HS-5 (cell line): ENCODE measurements at places on chromosomes 11 and 22.
A peak's percentile ranks its signal among the peaks of the same experiment; 100 is the strongest.

DNA sequence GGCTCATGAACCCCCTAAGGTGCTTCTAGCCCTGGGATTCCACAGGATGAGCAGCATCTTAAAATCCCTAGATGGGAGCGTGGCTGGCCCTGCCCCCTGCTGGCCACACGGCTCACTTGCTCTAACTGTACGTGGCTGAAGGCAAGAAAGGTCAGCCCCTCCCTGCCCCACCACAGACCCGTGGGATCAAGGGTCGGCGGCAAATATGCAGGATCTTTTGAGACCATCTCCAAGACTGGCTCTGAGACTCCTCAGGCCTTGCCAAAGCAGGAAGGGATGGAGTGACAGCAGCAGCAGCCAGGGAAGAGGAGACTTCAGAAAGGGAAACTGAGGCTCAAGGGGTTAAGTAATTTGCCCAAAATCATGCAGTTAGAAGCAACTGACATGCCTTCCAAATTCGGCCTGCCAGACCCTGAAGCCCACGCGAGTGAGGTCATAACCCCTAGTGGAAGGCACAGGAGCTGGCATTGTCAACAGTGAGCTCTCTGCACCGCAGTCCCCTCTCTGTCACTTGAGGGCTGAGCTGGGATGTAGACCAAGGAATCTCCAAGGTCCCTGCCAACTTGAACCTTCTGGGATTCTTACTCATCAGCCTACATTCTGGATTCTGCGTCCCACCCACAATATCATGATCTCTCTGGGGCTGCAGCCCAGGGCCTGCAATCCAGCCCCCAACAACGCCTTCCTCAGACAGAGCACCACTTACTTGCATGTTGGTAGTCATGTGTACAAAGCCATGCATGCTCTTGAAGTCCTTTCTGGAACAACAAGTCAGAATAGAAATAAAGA, 31.4 kb downstream of the CREB3L1 start:
- DNase-seq = no peak

DNA sequence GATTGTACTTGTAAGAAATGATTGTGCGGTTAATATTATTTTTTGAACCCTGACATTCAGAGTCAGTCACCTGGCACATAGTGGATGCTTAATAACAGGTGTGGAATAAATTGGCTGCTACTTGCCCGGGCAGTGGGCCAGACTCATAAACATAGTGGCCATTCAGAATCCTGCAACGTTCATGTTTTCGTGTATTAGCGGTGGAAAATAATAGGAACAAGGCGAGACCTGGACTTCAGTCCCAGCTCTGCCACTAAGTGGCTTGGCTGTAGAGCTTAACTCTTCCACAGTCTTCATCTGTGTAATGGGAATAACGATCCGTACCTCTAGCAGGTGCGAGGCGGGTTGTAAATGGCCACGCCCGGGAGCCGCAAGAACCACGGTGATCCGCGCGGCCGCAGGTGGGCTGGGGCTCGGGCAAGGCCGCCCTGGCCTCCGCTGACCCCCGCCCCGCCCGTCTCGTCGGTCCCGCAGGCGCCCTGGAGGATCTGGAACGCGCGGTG, 761 bp upstream of the TMEM25 start:
- no peak for DNase-seq

- DNase-seq = no peak
These were observed 58.3 kb downstream of the TMPRSS5 start for GRCh38 chr11:113647856-113648255.

- no peak for DNase-seq
These were observed 149.3 kb downstream of the FBXO7 start for GRCh38 chr22:32623943-32624342.

DNA sequence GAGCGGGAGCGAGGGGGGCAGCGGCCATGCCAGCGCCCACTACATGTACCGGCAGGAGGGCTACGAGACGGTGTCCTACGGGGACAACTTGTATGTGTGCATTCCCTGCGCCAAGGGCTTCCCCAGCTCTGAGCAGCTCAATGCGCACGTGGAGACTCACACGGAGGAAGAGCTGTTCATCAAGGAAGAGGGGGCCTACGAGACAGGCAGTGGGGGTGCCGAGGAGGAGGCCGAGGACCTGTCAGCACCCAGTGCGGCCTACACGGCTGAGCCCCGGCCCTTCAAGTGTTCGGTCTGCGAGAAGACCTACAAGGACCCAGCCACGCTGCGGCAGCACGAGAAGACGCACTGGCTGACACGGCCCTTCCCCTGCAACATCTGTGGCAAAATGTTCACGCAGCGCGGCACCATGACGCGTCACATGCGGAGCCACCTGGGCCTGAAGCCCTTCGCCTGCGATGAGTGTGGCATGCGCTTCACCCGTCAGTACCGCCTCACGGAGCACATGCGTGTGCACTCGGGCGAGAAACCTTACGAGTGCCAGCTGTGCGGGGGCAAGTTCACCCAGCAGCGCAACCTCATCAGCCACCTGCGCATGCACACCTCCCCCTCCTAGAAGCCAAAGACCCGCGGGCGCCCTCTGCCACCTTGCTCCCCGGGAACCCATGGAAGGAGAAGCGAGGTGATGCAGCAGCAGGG, 20.9 kb upstream of the TMEM191C start:
- DNase-seq = no peak

DNA sequence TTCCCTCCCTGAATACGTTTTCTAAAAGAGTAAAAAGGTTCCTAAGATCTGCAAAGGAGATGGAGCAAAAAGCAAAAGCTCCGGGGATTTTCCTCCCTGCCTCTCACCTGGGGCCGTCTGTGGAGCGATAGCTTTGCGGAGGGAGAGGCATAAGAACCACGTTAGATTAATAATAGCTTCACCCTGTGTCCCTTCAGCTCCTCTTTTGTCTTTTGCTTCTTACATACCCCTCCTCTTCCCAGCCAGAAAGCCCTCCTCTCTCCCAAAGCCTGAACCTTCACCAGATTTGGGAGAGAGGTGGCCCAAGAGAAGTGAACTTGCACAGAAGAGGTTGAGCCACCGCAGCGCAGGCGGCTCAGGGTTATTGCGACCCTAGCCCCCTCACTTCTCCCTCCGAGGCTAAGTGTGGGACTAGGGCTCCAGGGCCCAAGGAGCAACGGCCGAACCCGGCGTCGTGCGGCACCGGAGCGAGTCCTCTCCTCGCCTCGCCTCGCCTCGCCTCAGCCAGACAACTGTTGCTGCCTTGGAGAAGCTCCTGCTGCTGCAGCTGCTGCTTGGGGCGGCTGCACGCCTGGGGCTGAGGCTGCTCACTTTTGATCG, 97.6 kb upstream of the HSD17B12 start:
- DNase-seq = no peak

DNA sequence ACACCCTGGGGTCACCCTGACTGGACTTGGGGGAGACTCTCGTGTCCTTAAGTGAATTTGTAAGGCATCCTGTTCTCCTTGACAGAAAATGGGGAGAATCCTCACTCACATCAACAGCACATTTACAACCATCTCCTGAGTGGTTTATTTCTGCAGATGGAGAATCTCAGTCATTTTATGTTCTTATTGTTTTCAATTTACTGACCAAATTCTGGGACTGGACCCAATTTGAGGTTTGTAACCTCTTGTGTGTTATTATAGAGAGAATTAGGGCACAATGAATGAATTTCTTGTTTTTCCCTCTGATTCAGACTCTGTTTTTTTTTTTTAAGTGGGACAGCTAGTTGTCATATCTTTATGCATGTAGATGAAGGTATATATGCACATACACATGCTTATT, 104.9 kb downstream of the ADAMTS15 start:
- DNase-seq = no peak

- no peak for DNase-seq
These were observed 30.5 kb downstream of the LMO2 start for GRCh38 chr11:33861386-33861785.

DNA sequence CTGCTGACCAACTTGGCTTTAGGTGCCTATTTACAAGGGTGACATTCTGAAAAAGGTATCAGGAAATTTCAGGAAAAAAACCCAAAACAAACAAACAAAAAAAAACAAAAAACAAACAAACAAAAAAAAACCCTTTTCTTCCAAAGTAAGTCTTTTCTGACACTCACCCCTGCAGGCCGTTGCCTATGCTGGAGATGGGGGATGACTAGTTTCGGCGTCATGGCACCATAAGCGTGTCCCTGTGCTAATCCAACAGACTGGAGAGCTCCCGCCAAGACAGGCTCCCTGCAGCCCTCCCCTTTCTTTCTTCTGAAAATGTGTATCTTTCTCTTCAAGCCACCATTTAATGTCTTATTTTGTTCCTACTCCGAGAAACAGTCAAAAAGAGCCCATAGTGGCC, 13.7 kb downstream of the VSIG10L2 start:
- DNase-seq = no peak

DNA sequence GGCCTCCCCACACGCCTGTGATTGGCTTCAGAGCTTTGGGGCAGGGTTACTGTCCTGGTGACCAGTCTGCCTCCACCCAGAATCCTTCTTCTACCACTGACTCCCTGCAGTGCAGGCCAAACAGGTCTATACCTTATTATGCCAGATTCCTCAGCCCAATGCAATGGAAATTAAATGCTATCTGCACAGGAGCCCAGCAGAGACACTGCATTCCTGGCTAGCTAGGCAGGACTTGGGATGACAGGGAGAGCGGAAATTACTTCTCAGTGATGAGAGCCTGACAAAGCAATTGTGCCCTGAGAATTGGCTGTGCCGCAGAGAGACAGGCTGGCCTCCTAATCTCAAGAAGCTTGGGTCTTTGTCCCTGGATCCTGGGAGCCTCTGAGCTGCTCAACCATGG, 143.8 kb upstream of the NCAM1 start:
- no peak for DNase-seq

DNA sequence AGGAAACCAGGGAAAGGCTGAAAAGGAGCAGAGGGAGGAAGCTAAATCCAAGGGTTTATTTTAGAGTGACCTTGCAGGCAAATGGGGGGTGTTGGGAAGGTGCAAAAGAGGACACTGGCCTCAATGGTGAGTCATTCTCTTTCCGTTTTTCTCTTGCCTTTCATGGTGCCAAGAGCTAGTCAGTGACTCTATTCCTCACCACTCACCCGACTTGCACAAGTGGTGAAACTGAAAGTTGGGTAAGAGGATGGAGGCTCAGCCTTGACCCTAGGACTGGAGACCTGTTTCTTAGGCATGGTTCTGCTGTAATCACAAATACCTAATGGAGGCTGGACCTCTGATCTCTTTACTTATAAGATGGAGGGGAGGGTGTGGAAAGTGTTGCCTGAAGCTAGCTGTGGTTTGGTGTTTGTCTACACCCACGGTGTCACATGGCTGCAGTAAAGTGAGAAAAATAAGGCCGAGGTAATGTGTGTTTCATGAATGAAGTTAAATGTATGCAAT, 67.3 kb upstream of the CREB3L1 start:
- DNase-seq = peak; percentile 43

DNA sequence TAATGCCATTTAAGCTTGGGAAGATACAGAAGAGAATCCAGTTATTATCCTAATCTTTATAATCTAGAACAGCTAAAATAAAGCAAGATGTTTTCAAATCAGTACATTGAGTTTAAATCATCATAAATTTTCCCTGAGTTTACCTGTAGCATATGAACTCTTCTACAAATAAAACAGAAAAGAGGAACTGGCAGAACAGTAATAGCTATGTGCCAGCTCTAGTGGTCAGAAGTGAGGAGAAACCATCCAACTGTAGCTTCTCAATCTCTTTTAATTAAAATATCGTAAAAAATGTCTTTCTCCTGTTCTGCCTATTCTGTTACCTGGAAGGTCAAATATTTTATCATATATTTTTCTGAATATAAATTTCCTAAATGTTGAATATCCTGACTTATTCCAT, 266.9 kb downstream of the SOX6 start:
- DNase-seq = no peak

- no peak for DNase-seq
These were observed 5.7 kb downstream of the UPK3A start for GRCh38 chr22:45290410-45290936.

DNA sequence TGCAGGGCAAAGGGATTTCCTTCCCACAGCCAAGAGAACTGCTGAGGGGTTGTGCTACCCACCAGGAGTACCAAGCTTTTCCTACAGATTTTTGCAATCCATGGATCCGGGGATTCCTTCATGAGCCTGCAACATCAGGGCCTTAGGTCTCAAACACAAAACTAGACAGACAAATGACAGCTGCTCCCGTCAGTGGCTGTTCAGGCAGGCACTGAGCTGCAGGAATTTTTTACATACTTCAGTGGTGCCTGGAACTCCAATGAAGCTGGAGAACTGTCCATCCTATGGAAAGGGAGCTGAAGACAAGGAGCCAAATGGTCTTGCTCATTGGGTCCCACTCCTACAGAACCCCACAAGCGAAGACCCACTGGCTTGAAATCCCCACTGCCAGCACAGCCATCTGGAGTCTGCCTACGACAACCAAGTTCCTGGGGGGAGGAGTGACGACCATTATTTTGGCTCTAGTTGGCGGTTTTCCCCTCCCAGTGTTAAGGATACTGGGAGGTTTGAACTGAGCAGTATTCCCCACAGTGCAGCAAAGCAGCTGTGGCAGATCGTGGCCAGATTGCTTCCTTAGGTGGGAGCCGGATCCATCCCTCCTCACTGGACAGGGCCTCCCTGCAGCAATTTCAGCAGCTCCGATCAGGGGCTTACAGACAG, 157.7 kb upstream of the TMEM45B start:
- no peak for DNase-seq

- DNase-seq = no peak
These were observed 8.2 kb downstream of the ARRB1 start for GRCh38 chr11:75342966-75343870.

GRCh38 chr11:10637731-10638151, 55.8 kb downstream of the IRAG1 start:
- no peak for DNase-seq

- no peak for DNase-seq
These were observed 8.7 kb downstream of the CENATAC start for GRCh38 chr11:119006656-119007055.

DNA sequence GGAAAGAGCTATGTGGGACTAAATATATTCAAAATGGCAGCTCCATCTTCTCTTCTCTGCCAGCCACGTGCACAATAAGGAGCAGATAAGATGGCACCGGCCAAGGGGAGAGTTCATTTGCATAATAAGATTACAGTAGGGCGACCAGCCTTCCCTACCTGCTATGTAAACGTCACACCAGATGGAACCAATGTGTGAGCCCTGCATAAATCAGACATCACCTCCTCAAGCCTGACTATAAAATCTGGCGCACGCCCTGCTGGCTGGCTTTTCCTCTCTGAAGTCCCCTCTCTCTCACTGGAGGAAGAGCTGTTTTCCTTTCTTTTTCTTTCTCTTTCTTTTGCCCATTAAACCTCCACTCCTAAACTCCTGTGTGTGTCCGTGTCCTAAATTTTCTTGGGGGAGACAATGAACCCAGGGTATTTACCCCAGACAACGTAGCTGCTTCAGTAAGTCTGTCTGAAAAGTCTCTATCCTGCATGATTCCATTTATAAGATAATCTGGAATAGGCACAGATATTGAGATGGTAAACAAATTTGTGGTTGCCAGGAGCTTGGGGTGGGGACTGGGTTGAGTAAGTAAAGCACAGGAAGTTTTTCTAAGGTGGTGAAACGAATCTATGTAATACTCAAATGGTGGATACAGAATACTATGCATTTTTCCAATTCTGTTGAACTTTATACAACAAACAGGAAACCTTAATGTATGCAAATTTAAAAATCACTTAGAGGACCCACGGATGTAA, 670.0 kb upstream of the KIRREL3 start:
- DNase-seq = no peak

GRCh38 chr22:21940521-21940920, 12.1 kb downstream of the PPM1F start:
- no peak for DNase-seq
